Fibroblast of mammary gland (primary cell): ENCODE measurements at places on chromosomes 12 and 14.

DNA sequence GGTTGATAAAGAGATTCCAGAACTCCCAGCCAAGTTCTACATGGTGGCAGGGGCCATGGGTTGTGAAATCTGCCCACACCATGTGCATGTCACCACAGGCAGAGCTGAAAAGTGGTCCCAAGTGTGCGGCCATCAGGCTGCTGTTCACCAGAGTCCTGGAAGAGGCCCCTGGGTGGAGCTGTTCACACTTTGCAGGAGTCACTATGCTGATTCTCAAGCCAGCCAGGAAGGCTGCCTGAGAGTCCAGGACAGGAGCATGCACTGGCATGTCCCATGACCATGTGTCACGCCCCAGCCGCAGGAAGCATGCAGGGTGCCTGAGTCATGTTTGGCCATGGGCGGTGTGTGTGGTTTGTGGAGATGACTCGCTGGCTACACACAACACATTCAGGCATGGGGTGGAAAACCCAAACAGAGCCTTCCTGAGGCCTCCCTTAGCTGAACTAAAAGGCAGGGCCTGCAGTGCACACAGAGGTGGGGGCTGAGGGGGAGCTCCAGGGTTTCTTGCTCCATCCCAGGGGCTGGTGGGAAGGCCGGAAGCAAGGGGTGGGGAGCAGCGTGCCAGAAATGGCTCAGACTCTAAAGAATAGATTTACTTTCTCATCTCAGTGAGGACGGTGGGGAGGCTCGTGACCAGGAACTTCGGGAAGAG is 19.4 kb downstream of the ABCB9 start:
- peak; percentile 100 for DNase-seq

DNA sequence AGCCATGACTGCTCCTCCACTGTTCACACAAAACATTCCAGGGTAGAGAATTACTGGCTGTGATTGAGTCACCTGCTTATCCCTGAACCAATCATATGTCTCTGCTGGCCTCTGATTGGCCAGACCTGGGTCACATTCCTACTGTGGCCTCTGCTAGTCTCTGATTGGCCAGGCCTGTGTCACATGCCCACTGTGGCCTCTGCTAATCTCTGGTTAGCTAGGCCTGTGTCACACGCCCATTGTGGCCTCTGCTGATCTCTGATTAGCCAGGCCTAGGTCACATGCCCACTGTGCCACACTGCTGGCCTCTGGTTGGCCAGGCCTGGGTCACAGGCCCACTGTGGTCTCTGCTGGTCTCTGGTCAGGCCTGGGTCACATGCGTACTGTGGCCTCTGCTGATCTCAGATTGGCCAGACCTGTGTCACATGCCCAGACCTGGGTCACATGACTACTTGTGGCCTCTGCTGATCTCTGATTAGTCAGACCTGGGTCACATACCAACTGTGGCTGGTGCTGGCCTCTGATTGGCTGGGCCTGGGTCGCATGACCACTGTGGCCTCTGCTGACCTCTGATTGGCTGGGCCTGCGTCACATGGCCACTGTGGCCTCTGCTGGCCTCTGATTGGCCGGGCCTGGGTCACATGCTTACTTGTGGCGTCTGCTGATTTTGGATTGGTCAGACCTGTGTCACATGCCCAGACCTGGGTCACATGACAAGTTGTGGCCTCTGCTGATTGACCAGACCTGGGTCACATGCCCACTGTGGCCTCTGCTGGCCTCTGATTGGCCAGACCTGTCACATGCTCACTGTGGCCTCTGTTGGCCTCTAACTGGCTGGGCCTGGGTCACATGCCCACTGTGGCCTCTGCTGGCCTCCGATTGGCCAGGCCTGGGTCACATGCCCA is 251.6 kb downstream of the SLC15A4 start:
- DNase-seq: no peak

DNA sequence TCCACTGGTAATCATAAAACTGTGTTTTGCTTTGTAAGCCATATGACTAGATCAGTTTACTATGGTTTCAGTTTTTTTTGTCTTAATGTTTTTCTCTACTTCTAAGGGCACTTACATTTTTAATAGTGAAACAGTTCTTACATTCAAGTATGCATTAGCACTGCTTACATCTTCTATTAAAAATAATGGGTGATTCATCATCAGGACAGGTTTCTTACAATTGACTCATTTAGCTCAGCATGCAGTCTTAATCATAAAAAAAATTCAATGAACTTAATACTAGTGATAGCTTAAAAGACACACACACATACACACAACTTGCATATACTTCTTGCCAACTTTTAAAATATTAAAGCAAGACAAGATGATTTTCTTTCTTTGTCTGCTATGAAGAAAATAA is 845.7 kb upstream of the USP15 start:
- DNase-seq: no peak

DNA sequence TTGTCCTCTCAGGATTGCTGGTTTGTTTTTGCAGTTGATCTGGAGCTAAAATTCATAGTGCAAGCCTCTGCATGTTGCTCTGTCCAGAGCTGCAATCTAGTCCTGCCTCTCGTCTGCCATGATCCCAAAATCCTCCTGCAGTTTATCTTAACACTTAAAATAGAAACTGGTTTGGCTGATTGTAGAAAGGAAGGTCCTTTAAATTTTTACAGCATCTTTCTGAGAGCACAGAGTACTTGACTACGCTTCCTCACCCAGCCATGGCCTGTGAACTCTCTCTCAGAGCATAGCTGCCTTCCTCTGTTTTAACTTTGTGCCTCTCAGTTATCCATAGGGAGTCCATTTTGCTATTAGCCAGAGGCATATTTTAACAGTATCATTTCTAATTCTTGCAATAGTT is 877.1 kb downstream of the C12orf50 start:
- DNase-seq: no peak

GRCh38 chr12:617304-617915 is 45.8 kb downstream of the NINJ2 start:
- peak; percentile 6 for DNase-seq

GRCh38 chr14:75486318-75486717 is 36.0 kb upstream of the BATF start:
- no peak for DNase-seq

DNA sequence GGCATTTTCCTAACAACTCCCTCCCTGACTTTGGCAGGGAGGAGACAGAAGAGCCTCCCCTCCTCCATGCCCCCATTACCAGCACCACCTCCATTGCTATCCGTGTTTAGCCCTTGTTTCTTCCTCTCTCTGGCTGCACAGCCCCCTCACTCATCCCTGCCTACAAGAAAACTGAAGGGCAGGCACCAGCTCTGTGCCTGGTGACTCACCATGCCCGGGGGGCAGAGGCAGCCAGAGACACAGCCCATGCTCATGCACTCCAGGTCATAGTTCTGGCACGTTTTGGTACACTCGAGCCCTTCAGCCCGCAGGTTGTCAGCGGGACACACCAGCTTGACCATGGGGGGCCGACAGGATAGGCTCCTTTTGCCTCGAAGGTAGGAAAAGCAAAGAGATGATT is 80.4 kb downstream of the VWF start:
- DNase-seq: no peak

GRCh38 chr14:32666308-32666707 is 272.4 kb upstream of the NPAS3 start:
- no peak for DNase-seq

DNA sequence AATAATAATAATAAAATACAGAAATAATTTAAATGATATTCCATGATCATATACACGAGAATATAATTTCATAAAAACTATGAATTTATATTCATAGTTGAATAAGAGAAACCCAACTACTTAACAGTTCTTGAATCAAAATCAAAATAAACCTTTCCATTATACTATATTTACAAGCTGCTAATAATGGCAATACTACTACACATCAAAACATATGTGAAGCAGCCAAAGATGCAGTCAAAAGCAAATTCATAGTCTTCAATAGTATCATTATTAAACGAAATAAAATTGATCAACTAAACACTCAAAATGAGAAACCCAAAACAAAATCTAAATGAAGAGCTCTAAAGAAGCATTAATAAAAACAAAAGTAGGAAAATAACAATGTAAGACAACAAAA is 197.1 kb downstream of the TMEM132D start:
- no peak for DNase-seq

- DNase-seq: peak; percentile 96
Measured at GRCh38 chr14:70887207-70887681, 20.0 kb upstream of the PCNX1 start.

DNA sequence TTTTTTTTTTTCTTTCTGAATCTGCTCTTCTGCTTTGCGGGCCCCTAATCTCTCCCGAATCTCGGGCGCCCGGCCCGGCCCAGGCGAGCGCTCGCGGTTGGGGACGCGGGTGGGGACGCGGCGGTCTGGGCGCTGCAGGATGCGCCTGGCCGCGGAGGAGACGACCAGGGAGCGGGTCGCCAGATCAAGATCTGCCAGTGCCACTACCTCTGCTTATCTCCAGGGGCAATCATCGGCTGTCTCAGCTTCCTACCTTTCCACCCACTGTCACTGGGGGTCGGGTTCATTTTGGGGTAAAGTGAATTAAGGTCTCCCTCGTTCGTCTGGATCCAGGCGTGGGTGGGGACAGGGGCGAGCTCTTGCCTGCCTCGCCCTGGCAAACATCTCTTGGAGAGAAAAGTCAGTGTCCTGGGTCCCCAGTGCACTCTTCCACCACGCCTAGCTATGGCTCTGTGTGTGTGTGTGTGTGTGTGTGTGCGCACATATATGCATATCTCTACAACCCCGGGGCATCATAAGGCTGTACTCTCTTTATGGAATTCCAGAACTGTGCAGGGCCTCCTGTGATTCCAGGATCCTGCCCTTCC is 422.3 kb downstream of the VRK1 start:
- DNase-seq: no peak

DNA sequence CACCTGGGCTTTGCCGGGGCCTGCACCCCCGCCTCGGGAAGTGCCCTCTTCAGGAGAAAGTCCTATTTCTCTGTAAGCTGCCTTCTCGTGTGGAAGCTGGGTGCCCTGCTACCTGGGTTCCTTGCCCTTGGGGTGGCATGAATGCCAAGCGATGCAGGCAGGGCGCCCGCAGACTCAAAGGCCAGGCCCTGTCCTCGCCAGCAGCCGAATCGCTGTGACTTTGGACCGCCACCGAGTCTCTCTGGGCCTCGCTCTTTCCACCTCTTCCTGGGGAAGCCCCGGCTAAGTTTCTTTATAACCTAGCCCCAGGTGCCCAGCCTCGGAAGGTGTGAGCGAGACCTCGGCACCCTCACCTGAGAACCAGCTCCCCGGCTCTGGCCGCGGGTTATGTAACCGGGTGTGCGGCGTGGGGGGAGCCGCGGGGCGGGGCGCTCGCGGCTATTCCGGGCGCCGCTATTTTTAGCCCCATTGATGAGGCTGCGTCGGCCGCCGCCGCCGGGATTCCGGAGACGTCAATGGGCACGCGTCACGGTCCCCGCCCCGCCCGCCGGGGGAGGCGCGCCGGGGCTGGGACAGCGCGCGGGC is 14.6 kb upstream of the NR4A1 start:
- peak; percentile 60 for DNase-seq

DNA sequence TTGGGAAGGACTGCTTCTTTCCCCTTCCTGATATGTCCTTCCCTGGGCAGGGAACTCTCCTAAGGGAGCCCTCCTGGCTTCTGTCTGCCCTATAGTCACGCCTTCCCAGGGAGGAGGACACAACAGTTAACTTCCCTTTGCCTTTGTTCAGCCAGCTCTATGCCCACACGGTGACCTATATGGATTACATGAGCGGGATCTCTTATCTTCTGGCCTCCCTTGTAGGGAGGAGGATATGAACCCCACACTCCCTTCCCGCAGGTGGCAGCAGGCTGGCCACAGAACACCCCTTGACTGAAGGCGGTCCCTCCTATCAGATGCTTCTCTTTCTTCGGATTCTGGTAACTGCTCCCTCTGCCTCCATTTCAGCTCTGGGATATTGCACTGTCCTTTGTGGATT is 135.6 kb upstream of the MAX start:
- no peak for DNase-seq

DNA sequence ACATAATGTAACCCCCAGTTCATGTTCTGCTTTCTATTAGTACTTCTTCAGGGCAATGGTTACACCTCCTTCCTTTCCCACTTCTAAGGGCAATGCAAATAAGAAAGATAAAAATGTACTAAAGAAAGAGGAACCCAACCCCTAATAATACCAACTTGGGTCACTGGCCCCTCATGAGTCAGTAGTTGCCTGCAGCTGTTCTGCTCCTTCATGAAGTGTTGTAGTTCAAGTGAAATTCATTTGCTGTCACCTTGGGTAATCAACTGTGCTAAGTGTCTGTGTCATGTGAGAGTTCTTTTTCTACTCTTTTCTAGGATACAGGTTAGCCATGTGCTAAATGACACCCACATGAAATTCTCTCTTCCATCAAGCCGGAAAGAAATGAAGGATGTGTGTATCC is 91.8 kb downstream of the PLXNC1 start:
- no peak for DNase-seq

DNA sequence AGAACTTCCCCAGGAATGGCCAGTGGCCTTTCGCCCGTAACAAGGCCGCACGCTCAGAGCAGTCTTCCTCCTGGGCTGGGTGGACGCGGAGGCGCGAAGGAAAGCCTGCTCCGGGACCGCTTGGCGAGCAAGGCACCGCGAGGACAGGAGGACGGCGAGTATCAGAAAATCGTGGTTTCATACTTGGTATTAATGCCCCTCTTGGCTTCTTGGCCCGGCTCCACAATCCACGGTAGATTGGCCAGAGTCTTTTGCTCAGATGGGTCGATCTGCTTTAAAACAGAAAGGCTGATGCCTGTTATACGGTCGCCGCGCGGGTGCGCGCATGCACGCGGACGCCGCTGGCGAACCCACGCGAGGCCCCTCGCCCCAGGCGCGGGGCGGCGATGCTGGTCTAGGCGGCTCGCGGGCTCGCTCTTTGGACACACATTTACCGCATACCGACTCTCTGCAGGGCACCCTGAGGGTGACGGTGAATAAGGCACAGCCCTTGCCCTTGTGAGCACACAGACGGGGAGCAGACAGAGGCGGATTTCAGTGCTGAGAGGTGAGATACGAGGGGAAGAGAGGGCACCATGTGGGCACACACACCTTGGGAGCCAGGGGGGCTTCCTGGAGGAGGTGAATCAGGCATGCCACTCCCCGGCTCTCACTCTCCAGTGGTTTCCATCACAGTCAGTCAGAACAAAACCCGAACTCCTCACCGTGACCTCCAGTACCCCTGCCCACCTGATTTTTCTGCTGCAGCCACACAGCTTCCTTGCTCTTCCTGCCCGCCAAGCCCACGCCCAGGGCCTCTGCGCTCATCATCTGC is 100.7 kb downstream of the APAF1 start:
- no peak for DNase-seq

- no peak for DNase-seq
Measured at GRCh38 chr12:18716236-18716635, 21.6 kb downstream of the PLCZ1 start.

DNA sequence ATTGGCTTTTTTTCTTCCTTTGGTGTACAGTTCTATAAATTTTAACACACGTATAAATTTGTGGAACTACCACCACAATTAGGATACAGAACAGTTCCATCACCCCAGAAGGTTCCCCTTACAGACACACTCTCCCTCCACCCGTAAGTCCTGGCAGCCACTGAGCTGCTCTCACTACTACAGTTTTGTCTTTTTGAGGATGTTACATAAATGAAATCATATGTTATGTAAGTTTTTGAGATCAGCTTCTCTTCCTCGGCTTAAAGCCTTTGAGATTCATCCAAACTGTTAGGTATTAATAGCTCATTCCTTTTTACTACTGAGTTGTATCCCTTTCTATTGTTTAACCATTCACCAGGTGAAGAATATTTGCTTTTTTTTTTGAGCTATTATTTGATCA is 74.3 kb upstream of the SLC24A4 start:
- DNase-seq: no peak
